Activated CD4-positive, alpha-beta T cell treated with anti-CD3 and anti-CD28 coated beads for 4 hours (primary cell): ENCODE measurements at places on chromosomes 13 and 19.
A peak's percentile ranks its signal among the peaks of the same experiment; 100 is the strongest.

DNA sequence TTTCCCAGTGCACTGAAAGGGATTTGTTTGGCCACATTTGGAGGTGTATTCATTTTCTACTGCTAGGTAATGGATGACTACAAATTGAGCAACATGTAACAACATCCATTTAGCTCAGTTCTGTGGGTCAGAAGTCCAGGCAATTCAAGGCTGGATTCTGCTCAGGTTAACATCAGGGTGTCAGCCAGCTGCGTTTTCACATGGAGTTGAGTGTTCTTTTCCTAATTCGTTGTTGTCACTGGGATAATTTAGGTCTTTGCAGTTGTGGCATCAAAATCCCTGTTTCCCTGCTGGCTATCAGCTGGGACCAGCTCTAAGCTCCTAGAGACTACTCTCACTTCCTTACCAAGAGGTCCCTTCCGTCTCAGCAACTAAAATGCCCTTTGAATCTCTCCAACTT lies 25.4 kb downstream of the MIR17HG start:
- no peak for DNase-seq

GRCh38 chr13:20706661-20707060 lies 3.2 kb downstream of the IL17D start:
- DNase-seq: no peak

DNA sequence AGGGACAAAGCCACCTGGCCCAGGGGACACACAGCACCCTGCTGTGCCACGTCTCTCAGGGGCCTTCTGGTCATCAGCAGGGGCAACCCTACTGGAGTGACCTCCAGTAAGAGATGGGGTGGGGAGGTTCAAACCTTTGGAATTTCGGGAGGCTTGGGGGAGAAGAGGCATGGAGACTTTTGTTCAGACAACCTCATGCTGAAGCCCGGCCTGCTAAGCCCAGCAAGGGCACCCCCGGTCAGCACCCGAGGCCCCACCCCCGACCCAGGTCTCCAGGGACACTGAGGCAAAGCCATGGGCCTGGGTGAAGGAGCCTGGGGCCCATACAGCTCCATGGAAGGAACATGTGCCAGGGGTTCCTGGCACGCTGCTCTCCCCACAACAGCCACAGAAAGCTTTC lies 23.3 kb downstream of the ZNF787 start:
- DNase-seq: no peak

DNA sequence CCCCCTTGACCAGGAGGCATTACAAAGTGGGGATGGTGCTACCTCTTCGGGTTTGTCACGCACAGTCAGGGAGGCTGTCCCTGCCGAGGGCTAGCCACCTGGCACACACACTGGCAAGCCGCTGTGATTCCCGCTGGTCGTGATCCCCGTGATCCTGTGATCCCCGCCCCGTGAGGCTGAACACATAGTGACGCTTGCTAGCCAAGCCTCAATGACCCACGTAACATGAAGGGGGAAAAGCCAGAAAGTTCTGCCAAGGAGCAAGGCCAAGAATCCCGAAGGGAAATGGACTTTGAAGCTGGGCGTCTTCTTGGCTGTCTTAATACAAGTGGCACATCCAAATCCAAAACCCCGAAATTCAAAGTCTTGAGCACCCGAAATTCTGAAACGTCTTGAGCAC lies 13.7 kb downstream of the LDLR start:
- DNase-seq: no peak

GRCh38 chr13:49938314-49938713 lies 2.2 kb upstream of the SPRYD7 start:
- no peak for DNase-seq

GRCh38 chr13:48873587-48873986 lies 102.1 kb upstream of the FNDC3A start:
- DNase-seq: no peak

DNA sequence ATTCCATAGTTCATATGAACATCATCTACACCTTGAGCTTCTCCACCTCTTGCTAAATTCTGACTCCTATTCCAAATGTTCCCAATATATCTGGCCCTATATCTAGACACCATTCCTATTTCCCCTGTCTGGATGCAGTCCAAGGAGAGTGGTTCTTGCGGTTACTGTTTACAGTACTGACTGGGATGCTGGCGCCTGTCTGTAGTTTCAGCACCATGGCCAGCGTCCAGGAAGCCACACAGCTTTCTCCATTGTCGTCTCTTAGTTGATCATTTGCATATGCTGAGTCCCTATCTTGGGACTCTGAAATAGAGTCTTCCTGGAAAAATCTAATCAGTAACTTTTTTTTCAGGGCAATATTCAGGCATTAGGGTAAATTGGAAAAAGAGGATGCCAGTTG lies 14.9 kb downstream of the LAIR2 start:
- peak; percentile 14 for DNase-seq

- no peak for DNase-seq
Measured at GRCh38 chr13:52652980-52653303, 306 bp downstream of the SUGT1 start.

DNA sequence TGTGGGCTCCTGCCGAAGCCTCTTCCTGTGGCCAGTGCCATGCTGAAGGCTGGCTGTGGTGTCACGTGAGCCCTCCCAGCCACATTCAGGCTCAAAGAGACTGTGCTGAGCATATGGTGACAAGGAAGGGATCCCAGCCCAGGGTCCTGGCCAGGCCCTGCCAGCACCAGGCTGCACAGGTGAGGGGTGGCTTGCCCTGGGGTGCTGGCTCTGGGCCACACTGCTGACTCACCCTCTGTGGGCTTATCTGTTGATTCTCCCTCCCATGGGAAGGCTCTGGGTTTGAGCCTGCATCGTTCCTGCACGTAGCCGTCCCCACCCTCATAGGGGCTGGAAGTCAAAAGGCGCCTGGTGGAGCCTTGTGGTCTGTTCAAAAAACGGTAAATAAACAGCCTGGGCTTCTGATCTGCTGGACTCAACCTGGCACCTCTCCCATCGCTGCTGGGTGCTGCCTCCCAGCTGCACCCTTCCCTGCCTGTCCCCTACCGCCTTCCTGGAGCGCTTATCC lies 31.1 kb downstream of the DNM2 start:
- DNase-seq: no peak

DNA sequence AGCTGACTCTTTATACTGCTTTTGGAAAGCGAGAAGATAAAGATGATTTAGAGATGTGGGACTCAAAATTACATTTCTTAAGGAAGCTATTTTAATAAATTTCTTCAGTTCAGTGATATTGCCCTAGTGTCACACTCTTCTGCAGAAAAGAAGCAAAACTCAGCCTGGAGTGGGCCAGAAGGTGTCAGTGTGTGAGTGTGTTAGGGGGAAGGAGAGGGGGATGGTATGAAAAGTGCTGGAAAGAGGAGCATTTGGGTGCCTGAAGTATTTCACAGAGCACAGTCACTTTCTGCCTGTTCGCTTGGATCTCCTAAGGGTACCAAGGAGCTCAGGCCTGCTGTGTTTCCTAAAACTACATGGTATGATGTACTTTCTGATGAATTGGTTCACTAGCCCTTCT lies 84.5 kb upstream of the FRY start:
- no peak for DNase-seq

DNA sequence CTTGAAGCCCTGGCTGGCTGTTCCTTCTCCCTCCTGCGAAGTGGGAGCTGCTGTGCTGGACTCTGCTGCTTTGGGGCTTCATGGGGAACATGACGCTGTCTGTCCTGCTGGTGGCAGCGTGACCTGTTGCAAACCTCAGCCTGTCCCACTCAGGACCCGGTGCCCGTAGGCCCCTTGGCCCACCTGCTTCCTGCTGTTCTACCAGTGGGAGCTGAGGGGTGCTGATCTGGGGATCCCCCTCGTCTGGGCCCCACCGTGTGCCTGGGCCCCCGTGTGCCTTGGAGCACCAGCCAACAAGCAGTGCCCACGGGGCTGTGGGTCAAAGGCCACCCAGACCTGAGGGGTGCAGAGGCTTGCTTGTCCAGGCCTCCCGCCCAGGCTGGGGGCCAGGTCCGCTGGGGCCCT lies 5.3 kb downstream of the SPPL2B start:
- no peak for DNase-seq

- no peak for DNase-seq
Measured at GRCh38 chr13:40148742-40149141, 493.3 kb downstream of the COG6 start.

DNA sequence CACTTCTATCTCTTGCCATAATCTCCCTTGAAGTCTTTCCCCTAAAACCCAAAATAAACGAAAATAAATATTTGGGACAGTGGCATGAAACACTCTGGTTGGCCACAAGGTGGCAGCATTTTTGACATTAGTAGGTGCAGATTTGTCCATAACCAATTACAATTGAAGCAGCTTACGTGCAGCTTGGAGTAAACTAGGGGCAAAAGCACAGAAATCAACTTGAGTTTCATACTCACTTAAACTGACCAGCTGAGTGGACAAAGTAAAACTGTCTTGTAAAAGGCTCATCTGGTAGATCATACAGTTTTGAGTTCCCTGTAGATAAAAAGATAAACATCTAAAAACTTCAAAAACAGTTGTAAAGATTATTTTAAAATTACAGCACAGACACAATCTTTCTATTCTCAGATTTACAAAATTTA lies 18.8 kb downstream of the PDCD5 start:
- peak; percentile 59 for DNase-seq

- no peak for DNase-seq
Measured at GRCh38 chr13:48804821-48805601, 151.3 kb downstream of the CYSLTR2 start.

DNA sequence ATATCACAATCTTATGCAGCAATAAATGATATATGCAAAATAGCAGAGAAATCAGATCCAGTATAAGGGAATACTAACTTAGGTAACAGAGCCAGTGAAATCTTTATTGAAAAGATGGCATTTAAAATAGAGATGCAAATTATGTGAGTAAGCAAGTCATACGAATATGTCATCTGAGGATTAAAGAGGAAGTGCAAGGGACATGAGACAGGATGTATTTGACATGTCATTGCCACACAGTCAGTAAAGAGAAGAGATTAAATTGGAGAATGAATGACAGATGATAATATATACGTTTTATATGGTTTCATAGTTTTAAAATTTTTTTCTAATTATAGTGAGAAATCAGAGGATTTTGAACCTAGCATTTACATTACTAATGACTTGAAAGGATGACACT lies 426.4 kb downstream of the SLITRK5 start:
- no peak for DNase-seq

- DNase-seq: no peak
Measured at GRCh38 chr19:4749870-4750590, 26.4 kb upstream of the DPP9 start.

GRCh38 chr19:50666346-50667176 lies 17.3 kb downstream of the C19orf81 start:
- no peak for DNase-seq
